ENCODE measurements at places on chromosomes 11 and 22. TPM values are rescaled to one million over a fixed set of nuclear protein-coding genes. Genes with fewer than 3 reads are reported as not detected.

DNA sequence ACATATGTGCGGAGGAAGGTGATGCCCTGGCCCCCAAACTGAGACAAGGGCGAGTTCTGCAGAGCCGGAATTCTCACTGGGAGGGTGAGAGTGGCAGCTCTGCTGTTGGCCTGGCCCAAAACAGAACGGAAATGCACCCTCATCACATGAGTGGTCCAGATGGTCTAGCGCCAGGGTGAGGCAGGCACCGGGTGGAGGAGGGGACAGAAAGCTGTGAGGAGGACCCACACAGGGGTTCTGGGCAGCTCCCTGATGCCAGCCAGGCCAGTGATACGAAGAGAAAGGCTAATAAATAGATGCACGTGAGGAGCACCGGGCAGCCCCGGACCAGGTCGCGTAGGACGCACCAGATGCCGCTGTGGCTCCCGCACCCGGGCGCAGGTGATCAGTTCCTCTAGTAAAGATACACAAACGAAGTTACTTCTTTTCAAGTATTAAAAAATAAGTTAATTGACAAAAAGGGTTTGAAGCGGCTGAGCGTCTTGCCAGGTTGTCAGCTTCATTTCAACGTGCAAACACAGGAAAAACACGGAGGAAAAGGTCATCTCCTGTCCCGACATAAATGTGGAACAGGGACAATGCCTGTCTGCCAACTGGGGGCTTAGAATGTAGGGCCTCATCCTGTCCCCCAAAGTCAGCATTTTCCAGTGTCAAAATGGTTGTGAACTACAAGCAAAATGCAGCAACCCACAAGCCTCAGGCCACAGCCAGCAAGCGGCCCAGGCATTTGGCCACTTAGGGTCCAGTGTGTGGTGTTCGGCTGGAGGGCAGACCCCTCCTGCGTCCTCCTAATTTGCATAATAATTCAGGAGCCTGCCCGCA is 15.3 kb upstream of the BID start:
- no peak for DNase-seq

The MRGPRX3 gene
- total RNA-seq = not detected

The OR8B3 gene
- total RNA-seq = not detected

The KRTAP5-10 gene
- total RNA-seq = not detected

- no peak for DNase-seq
These were observed 34.2 kb downstream of the MACROD1 start for GRCh38 chr11:64131683-64132190.

The ROBO4 gene
- total RNA-seq = 0.26 TPM

The KCNJ1 gene
- not detected for total RNA-seq

The SLC25A18 gene
- 3.9 TPM for total RNA-seq

The NDUFS8 gene
- total RNA-seq = 289 TPM

DNA sequence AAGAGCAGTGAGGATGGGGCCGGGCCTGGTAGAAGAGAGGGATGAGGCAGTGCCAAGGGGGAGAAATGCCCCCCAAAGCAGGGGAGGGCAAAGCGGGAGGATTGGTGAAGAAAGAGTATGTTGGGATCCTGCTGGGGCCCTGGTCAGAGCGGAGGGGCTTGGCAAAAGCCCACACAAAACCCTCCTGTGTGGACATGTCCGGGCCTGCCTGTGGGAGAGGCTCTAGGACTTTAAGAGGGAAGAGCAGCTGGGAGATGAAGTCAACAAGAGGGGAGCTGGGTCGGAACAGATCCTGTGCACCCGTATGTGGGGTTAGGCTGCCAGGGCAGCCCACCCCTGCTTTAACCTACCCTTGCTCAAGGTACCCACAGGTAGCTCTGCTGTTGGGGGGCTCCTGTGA is 25.8 kb downstream of the ART5 start:
- DNase-seq = no peak

DNA sequence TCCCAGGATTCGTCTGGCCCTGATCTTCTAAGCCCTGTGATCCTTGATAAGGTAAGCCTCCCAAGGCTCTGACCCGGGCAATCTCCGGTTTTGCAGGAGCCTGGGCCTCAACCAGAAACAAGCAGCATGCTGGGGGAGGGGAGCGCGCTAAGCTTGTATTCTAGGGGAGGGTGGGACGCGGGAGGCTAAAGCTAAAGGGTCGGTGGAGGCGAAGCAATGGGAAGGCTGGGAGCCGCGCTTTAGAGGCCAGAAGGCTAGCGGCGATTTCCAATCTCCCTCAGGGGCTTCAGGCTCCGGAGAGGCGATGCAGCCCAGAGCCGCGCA is 753 bp downstream of the PTPN5 start:
- no peak for DNase-seq

DNA sequence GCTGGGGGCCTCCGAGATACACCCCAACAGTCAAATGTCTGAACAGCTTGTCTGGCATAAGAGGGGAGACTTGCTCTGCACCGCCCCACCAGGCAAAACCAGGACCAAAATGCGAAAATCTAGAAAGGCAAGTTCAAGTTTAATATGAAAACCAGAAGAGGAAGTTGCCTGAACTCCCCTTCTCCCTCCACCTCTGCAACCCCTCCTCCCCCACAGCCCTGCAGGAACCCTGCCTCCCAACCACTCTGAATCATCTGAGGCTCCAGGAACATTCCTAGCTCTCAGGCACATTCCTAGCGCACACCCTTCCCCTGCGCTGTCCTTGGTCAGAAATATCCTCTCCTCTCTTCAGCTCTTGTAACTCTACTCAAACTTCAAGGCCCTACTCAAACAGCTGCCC is 36.7 kb downstream of the ISX start:
- no peak for DNase-seq

- no peak for DNase-seq
These were observed 54.8 kb downstream of the TCP11L1 start for GRCh38 chr11:33094157-33094556.

The ANO9 gene
- 61.4 TPM for total RNA-seq

DNA sequence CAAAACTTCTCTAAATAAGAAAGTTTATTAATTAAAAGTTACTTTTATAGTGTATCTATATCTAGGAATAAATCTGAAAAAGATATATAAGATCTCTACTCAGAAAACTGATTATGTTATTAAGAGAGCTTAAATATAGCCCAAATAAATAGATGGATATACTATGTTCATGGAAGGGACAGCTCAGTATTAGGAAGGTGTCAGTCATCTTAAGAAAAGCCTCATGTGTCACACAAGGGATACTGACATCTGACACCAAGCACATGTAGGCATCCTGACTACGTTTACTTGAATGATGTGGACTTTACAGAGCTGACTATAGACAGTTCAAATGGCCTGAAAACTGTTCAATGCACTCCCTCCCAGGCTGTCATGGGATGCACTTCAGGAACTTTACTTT is 19.3 kb downstream of the PPARA start:
- DNase-seq = no peak

The GAB4 gene
- not detected for total RNA-seq

GRCh38 chr11:45501392-45502225 is 163.8 kb downstream of the CHST1 start:
- no peak for DNase-seq

DNA sequence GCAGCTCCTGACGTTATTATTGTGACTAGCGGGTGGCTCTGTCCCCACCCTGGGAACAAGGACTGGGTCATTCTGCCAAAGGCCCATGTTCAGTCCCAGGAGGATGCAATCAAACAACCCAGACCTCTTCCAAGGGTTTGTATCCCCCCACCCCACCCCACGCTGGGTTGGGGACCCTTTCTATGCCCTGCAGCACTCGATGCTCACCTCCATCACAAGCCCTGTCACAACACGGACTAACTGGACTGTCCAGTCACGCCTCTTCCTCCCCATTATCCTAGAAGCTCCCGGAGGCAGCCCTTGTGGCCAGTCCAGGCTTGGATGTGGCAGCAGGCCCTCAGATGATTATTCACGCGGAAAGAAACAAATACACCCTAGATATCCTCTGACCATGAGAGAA is 3.7 kb downstream of the SHANK2 start:
- DNase-seq = no peak

- DNase-seq = no peak
These were observed 22.0 kb downstream of the ST14 start for GRCh38 chr11:130181295-130182272.

DNA sequence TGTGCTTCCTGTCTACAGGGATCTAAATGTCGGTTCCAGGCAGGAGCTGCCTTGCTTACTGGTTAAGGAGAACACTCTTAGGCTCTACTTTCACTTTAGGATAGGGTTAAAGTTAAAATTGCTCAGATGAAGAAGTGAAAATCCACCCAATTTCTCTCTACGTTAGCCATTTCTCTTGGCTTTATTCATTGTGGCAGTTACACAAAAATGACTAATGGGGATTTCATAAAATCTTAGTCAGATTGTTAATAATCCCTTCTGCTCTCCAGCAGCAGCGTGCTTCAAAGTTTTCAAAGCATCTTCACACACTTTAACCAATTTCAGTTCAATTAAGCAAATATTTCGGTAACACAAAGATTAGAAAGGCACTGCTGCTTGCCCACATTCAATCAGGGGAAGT is 58.4 kb upstream of the RCN1 start:
- no peak for DNase-seq

- no peak for DNase-seq
These were observed 569.0 kb downstream of the CNTN5 start for GRCh38 chr11:99589771-99590170.

- DNase-seq = no peak
These were observed 41.9 kb downstream of the CERK start for GRCh38 chr22:46696229-46696518.

The LARGE2 gene
- 1.4 TPM for total RNA-seq

The METTL15 gene
- total RNA-seq = 11.4 TPM

GRCh38 chr11:854601-855329 is 12.1 kb downstream of the TSPAN4 start:
- no peak for DNase-seq

DNA sequence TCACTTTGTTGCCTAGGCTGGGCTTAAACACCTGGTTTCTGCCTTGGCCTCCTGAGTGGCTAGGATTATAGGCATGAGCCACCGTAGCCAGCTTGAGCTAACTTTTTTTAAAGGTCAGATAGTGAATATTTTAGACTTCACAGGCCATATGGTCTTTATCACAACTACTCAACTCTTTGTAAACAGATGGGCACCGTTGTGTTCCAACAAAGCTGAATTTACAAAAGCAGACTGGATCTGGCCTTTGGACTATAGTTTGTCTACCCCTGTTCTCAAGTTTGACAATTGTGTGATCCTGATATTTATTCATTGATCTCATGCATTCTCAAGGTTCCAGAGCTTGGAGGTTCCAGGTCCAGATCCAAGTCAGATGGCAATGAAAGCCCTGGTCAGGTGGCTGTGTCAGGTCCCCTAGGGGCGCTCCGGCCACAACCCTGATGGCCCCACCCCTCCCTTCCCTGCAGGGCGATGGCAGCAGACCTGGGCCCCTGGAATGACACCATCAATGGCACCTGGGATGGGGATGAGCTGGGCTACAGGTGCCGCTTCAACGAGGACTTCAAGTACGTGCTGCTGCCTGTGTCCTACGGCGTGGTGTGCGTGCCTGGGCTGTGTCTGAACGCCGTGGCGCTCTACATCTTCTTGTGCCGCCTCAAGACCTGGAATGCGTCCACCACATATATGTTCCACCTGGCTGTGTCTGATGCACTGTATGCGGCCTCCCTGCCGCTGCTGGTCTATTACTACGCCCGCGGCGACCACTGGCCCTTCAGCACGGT is 15.8 kb downstream of the P2RY2 start:
- DNase-seq = no peak

The MICAL2 gene
- total RNA-seq = 199 TPM

All from Panc1 (cell line).